ENCODE measurements at places on chromosomes 2 and 18. TPM values are rescaled to one million over a fixed set of nuclear protein-coding genes. Genes with fewer than 3 reads are reported as not detected.

The CFAP210 gene
- not detected for total RNA-seq

The UGT1A5 gene
- total RNA-seq, result not detected

The LIPT1 gene
- total RNA-seq, result 4.2 TPM

The LTBP1 gene
- 42.8 TPM for total RNA-seq

The TUBB8B gene
- not detected for total RNA-seq

The CD28 gene
- total RNA-seq, result 0.31 TPM
